ENCODE measurements at places on chromosomes 3 and 15.

DNA sequence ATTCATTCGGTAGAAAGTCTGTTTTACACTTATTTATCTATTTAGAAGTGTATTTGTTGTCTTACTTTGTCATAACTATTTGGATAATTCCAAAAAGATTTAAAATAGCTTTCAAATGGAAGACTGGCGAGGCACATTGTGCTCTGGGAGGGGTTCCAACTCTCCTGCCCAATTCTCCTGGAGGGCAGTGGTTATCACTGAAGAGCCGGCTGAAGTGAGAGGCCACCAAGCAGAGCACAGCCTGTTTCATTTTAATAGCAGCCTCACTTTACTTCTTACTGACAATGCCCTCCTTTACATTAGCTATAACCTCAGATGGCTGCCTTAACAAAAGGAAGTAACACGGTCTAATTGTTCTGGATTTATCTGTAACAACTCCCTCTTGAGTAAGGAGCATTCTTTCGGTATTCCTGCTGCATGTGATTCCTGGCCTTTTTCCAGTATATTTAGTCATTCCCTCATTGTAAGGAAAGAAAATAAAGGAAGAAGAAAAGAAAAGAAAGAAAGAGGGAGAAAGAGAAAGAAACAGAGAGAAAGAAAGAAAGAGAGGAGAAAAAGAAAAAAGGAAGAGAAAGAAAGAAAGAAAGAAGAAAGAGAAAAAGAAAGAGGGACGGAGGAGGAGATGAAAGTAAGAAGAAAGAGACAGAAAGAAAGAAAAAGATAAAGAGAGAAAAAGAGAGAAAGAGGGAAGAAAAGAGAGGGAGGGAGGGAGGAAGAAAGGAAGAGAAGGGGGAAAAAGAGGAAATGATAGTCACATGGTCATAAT lies 339.8 kb upstream of the WNT5A start:
- no peak for DNase-seq

GRCh38 chr3:154112146-154112852 lies 8.9 kb upstream of the ARHGEF26 start:
- DNase-seq, result no peak

- DNase-seq, result no peak
These were observed 22.0 kb downstream of the RAB27A start for GRCh38 chr15:55267401-55268175.

GRCh38 chr3:157429708-157430107 lies 6.9 kb upstream of the PTX3 start:
- no peak for DNase-seq

- no peak for DNase-seq
These were observed 408.2 kb upstream of the THBS1 start for GRCh38 chr15:39172380-39173281.

- no peak for DNase-seq
These were observed 4.0 kb downstream of the DIPK2A start for GRCh38 chr3:143975554-143976152.

DNA sequence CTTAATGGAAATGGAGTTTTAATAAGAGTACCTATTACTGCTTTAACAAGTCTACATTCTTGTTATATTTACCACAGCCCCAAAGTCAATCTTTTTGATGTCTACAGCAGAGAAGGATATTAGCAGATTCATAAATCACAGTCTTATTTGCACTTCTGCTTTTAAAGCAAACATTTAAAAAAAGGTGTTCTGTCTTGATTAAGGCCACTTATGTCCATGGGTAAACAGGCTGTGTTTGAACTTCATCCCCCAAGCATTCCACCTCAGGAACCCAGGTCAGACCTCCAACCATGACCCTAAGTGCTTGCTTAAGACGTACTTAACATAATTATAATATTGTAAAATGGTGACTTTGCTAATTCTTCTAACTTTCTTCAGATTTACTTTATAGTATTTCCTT lies 113.4 kb downstream of the CMSS1 start:
- DNase-seq, result no peak

Data from NCI-H187 (cell line).